ENCODE measurements at places on chromosomes 3 and 15.

- no peak for DNase-seq
Measured at GRCh38 chr15:81279621-81280485, 44.1 kb downstream of the STARD5 start.

DNA sequence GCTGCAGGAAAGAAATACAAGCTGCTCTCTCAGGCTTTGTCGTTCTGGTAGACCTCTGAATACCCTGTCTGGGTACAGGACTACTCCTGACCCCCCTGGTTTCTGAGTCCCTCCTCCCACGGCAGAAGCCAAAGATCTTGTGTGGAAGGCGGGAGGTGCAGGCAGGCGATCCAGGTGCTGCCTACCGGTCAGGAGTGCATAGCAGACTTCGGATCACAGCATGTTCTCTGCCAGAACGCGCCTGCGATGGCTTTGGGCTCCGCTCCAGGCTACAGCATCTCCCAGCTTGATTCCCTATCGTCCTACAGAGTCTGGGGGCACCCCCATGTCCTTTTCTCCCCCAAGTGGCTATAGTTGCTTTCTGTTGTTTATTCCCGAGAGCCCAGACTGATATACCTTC lies 2.5 kb upstream of the CFAP100 start:
- no peak for DNase-seq

GRCh38 chr3:116877968-116878367 lies 168.4 kb downstream of the TUSC7 start:
- no peak for DNase-seq

DNA sequence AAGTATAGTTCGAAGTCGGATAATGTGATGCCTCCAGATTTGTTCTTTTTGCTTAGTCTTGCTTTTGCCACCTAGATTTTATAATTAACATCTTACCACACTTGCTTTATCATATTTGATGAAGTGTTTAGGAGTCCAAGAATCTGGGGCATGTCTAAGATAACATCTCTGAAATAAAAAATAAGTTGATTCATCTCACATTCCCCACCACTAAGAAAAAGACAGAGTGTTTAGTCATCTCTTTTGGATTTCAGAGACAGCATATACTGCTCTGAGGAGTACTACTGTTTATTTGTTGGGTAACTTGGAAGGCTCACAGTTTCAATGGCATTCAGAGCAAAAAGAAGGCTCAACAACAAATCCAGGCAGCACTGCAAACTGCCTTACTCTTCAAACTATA lies 324.2 kb upstream of the ATP11B start:
- no peak for DNase-seq

GRCh38 chr3:37099469-37099868 lies 74.9 kb downstream of the LRRFIP2 start:
- no peak for DNase-seq

DNA sequence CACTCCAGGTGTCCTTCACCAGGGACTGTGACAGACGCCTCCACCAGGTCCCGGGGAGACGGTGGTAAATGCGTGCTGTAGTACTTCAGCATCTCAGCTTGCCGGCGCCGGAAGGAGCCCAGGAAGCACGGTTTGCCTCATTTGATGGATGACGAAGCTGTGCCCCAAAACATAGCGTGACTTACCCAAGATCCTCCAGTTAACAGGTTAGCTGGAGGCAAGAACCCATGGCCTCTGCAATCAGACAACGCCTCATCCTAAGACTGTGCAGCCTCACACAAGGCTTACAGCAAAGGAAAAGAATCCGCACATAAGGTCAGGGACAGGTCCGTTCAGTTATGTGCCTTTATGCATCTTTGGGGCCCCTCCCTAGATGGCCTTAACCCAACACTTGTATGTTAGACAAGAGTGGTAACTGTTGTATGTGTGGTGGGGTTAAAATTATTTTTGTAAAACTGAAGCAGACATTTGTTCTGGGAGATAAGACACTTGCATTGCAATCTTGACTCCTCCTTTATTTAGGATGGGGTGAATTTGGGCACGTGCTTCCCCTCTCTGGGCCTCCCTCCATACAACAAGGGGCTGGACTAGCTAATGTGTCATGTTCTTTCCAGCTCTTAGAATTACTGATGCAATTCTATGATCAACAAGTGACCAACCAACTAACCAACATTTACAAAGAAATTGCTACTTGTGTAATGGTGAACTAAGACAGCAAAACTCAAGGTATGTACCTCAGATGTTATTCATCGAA lies 39.4 kb downstream of the VGLL4 start:
- DNase-seq, result no peak

DNA sequence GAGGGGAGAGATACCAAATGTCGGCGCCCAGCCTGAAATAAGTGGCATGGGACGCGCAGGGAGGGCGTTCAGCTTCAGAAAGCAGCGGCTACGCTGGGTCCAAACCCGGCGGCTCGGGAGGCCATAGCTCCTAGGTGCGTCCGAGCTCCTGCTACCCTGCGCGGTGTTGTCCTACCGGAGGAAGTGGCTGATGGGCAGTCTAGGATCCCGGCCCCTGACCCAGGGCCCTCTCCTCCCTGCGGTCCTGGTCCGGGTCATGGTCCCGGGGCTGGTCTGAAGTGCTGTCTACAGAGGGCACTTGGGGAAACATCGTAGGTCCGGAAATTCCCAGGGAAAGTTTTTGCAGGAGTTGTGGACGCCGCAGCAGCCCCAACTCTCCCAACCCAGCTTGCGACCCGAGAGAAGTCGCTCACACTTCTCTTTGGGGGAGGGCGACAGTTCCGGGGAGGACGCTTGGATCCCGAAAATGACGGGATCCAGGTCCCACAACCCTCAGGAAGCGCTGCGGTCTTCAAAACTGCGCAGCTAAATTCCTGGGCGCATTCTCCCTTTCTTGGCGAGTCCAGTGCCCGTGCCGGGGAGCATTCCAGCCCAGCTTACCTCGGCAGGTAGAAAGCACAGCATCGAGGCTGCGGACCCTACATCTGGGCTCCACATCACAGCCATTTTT lies 9.1 kb upstream of the FOXB1 start:
- no peak for DNase-seq

DNA sequence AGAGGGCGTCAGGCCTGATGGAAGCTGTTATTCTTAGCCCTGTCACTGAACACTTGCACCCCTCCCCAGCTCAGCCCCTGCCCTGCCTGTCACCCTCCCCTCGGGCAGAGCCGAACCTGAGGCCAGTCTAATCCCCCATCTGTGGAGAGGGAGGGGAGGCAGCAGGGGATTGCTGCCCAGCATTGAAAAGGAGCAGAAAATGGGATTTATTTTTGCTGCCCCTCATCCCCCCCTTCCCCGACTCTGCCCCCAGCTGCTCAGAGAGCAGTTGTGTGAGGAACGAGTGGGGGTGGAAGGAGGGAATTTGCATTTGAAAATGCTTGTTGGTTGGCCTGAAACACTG lies 71.6 kb downstream of the EPHB3 start:
- DNase-seq, result no peak

- no peak for DNase-seq
Measured at GRCh38 chr3:8482960-8483665, 18.5 kb upstream of the LMCD1 start.

DNA sequence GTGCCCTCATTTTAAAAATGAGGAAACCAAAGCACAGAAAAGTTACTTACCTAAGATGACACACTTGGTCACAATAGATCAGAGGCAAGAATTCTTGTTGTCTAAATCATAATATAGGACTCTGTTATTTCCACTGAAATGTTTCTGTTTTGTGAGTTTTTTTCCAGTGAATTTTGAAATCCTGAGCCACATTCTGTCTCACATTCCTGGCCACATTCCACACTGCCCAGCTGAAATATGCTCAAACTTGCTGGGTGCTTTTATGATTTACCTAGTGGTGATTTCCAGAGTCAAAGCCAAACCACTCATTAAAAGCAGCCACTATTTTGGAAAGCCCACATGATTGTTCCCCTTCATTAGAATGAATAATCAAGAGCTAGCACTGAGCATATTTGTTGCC lies 82.3 kb upstream of the NPHP3 start:
- DNase-seq, result no peak

DNA sequence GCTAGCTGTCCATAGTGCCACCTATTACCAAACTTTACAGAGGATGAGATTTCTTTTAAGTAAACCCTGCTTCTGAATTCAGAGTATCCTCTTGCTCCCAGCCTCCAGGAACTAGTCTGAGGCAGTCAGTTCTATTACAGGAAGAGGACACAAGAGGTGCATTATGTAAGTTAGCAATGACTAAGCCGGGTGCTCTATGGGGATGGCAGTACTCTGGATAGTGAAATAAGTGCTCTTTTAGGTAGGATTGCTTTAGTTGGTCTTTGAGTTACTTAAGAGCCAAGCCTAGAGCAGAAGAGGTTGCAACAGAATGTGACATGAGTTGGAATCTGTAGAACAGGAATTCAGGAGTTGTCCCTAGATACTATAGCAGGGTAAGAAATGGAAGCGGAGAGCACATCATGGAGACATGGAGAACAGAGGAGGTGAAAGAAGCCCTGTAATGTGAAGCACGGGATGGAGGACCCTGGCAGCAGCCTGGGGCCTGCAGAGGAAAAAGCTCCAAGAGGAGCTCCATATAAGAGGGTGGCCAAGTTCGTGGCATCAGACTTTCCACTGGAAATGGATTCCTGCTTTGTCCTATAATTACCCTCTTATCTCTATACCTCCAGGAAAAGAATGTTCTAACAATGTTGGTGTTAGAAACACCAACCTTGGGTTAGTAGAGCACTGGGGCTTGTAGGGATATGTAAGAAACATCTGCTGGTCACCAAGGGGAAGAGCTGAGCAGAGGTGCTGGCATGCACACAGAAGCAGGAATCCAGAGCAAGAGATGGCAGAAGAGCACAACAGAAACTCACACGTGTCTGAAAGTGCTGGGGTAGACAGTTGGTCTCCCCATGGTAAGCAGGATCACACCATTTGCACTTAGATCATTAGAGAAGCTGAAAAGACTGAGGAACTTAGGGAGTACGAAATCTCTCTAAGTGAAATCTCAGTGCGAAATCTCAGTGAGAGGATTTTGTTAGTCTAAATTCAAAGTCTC lies 851.1 kb downstream of the FHIT start:
- DNase-seq, result no peak

DNA sequence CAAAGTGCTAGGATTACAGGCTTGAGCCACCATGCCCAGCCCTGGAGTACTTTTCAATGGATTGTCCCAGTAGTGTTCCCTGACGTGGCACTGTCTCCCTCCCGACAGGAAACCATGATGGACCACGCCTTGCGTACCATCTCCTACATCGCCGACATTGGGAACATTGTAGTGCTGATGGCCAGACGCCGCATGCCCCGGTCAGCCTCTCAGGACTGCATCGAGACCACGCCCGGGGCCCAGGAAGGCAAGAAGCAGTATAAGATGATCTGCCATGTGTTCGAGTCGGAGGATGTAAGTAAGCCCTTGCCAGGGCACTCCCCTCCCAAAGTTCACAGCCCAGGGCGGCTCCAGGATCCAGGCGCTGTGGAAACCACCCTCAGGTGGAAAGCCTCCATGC lies 168.1 kb downstream of the NSMCE3 start:
- DNase-seq, result no peak

GRCh38 chr15:58487041-58487723 lies 55.4 kb downstream of the LIPC start:
- no peak for DNase-seq

DNA sequence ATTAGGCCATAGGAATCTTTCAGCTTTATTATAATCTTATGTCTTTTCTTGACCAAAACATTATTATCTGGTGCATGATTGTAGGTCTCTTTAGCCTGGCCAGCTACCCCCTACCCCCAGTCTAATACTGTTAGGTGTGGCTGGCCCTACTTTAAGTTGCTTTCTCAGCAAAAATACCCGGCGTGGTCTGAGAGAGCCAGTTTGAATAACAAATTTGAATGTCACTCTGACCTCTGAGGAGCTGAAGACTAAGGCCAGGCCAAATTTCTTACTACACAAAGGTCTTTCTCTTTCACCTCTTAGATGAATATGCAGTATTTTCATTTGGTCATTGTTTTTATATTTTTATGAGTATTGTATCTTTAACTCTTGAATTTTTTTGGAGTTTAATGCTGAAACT lies 188.5 kb upstream of the MLF1 start:
- DNase-seq, result no peak

- no peak for DNase-seq
Measured at GRCh38 chr15:88631464-88632028, 7.3 kb upstream of the ISG20 start.
